Glomerular endothelial cell (primary cell): ENCODE measurements at places on chromosomes 3 and 15. TPM values are rescaled to one million over a fixed set of nuclear protein-coding genes. Genes with fewer than 3 reads are reported as not detected.

DNA sequence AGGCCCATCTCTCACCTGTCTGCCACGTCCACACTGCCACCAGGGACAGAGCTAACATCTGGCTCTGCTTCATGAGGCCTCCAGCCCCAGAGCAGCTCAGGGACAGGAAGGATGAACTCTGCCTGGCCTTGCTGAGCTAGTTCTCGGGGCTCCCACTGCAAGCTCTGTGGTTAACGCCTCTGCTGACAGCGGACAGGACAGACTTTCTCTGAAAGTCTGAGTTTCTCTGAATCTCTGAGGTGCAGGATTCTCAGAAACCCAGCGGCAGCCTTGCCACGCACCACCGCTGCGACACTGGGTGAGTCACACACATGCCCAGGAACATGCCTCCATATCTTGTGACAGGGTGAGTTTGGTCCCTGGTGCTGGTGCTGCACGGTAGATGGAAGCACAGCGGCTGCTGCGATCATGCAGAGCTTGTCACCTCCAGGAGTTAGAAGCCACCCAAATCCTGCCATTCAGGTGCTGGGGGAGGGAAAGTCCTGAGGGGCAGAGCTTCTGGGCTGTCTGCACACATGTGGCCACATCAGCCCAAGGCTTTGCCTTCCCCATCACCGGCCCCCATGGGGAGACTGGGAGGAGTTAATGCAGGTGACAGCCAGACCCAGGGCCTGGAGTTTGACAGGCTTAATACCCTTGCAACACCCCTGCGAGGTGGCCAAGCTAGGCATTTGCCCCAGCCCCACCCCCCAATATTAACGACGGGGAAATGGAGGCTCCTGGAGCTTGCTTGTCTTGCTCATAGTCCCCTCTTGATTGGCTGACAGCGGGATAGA, 267.0 kb downstream of the PLCL2 start:
- no peak for DNase-seq

- DNase-seq = peak; percentile 95
These were observed 195.1 kb upstream of the ICE2 start for GRCh38 chr15:60673918-60674558.

- no peak for DNase-seq
These were observed 161.2 kb downstream of the MINAR1 start for GRCh38 chr15:79593119-79593869.

Gene MNS1
- 0.53 and 2.2 TPM in 2 replicates for total RNA-seq

Gene RPL32
- total RNA-seq = 1,083 and 1,357 TPM in 2 replicates

Gene NOP10
- total RNA-seq = 397 TPM in 2 replicates

DNA sequence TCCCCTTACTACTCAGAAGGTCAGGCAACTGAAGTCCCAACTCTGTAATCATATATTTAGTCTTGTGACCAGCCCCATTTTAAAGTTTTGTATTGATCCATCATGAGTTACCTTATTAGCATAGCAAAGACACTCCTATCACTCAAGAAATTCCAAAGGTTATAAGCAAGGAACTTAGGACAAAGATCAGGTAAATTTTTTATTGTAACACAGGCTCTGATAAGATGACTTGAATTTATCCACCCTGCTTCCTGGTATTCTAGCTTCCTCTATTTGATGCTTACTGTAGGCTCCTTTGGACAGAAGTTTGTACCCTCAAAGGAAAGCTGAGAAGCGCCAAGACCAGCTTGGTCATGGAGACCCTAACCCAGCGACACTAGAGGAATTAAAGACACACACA, 8.2 kb upstream of the NDN start:
- DNase-seq = no peak

DNA sequence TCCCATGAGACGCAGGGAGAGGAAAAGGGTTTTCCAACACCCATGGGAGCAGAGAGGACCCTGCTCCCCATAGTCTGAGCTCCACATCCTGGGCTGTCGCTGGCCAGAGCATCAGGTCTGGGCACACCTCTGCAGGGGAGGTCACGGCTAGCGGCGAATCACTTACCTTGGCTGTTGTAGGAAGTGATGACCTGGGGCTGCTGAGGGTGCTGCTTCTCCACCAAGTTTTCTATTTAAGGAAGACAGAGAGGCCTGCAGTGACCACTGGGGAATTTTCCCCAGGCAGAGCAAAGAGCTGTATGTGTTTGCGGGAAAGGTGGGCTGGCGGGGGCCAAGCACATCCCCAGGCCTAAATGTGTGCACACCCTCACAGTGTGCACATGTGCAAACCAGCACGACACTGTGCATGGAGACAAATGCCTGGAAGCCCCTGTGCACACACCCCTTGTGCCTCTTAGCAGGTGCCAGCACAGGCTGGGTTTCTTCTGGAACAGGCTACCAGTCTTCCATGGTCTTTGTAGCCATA, 7.6 kb downstream of the KY start:
- no peak for DNase-seq

Gene KIF15
- total RNA-seq = 0.92 and 3.7 TPM in 2 replicates

DNA sequence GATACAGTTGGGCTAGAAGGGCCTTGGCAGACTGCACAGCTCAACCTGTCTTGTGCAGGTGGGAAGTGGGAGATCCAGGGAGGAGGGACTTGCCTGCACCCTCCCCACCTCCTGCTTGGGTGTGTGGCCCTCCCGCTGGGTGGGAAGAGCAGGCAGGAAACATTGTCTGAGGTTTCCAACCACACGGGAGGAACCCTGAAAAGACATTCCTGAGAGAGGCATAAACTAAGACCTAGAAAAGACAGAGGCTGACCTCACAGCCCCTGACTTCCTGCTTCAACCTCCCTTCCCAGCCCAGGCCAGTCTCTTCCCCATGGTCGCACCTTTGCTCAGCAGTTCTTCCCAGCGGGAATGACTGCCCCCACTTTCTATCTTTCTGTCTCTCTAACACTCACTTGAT, 46.3 kb upstream of the INSYN1 start:
- DNase-seq = no peak
